ENCODE measurements at places on chromosomes 6 and 20. TPM values are rescaled to one million over a fixed set of nuclear protein-coding genes. Genes with fewer than 3 reads are reported as not detected.

SGK1 gene
- 40.0 TPM for total RNA-seq

- DNase-seq, result no peak
Observed at GRCh38 chr6:132511831-132512220, 1.1 kb downstream of the STX7 start.

DNA sequence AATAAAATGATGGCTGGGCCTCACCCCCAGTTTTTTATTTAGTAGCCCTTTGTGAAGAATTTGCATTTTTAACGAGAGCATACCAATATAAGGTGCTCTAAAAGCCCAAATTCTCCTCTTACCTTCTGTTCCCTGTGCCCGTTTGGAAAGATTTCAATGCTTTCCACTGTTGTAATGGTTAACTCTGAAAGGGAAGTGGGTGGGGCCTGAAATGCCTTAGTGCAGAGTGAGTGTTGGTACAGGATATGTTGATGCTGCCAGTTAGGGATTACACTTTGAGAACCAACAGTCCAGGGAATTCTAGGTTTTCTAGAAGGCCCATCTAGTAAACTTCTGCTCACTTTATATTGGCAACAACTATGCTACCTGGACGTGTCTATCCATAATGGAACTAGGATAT, 562.7 kb upstream of the NRSN1 start:
- no peak for DNase-seq

KCNQ5 gene
- total RNA-seq, result 17.8 TPM

DNA sequence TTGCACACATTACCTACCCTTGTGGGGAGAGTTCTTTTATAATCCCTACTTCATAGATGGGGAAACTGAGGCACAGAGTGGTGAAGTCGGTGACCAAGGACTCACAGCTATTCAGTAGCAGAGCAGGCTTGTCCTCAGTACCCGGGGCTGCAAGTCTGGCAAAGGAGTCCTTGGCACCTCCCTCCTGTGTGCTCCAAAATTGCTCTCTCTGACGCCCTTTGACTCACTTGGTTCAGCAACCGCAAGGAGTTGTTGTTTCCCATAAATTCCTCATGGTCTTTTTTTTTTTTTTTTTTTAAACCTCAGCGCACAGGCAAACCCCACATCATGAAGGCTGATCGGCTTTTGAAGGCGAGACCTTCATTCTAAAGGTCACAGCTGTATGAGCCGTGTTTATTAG, 143.2 kb downstream of the CEBPB start:
- DNase-seq, result no peak

Measured in A673 (cell line).